H7 (cell line): ENCODE measurements at places on chromosomes 13 and 19.

- no peak for DNase-seq
These were observed 30.1 kb downstream of the RDH8 start for GRCh38 chr19:10043286-10043927.

DNA sequence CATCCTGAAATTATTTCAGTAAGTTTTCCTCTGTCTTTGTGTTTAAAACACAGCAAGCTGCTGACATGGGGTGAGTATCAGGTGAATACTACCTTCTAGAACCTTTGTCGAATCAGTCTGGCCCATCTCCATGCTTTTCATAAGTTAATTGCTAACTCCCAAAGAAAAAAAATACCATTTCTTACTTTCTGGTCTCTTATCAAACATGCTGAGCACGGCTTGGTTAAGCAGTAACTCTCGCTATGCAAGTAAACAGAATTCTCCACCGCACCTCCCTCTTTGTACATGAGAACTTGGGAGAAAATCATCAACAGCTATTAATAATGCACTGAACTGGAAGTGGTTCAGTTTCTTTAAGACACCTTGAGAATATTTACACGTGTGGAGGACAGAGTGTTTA, 88.6 kb downstream of the FGF9 start:
- DNase-seq, result no peak

DNA sequence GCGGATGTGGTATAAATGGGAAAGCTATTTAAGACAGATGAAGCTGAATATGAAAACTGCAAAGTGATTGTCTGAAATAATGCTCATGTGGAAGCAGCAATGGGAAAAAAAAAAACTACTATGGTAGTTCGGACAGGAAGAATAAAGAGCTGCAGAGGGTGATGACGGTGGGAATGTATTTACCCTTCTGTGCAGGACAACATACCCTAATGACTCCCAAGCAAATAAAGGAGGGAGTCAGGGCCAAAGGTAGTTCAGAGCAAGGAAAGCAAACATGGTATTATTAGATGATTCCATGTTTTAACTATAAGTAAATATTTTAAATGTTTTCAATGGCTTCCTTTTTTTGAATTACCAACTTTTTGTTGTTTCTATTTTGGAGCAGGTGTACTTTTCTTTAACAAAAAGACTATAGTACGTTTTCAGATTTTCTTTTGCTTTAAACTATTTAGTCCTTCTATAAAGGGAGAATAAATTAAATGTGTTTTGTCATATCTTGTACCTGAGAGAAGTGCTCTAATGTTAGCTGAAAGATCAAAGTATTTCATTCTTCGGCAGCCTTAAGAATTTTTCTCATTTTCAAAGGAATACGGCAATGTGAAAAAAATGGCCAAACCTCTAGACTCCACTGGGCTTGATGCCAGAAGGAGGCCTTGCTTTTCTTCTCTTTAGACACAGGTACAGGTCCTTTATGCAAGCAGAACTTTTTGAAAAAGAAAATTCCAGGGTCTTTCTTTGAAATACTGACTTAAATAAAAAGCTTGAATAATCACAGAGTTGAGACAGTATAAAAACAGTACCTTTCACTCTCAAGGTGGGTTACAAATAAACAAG, 67.8 kb upstream of the ZDHHC20 start:
- no peak for DNase-seq

DNA sequence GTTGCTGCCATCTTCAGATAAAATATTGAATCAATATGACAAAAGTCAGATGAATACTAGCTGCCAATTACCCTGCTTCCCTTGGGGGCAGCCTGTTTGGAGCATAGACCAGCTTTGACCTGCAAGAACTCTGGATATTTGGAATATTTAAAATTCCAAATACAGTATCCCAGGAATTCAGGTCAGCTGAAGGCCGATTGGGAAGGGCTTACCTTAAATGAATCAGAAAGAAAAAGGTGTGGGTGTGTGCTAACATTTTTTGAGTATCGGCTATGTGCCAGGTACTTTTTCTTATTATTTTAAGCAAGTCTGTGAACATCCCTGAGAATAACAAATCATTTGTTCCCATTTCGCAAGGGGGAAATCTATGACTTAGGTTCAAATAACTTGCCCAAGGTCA, 1.8 kb upstream of the RUBCNL start:
- no peak for DNase-seq

- no peak for DNase-seq
These were observed 80.5 kb downstream of the MBNL2 start for GRCh38 chr13:97302611-97303010.

GRCh38 chr19:28420811-28421550, 792.0 kb downstream of the UQCRFS1 start:
- no peak for DNase-seq

DNA sequence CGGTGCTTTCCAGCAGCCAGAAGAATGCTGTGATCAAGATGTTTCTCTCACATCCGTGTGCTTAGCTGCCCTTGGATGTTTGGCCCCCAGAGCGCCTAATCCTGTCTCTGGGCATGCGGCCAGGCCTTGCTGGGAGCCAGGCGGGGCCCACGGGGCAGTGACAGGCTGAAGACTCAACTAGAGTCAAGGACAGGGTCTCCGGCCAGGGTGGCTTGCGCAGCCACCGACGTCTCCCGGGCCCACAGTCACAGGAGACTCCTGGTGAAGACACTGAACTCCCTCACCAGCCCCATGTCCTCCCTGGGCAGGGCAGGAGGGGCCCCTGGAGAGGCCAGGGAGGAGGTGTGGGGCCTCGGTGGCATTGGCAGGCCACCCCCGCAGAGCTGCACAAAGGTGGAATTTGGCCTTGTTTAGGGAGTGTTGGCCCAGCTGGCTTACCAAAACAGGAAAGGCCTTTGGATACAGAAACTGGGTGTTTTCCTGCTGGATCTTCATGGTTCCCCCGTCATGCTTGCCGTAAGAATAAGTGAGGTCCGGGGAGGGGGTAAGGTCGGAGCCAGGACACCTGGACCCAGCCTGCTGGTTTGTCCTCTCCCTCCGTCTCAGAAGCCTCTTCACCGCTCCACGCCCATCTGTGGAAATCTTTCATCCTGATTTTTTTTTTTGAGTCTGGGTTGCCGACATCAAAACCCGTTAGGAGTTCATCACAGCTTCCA, 10.0 kb upstream of the NDUFS7 start:
- no peak for DNase-seq

GRCh38 chr13:34459856-34460255, 482.2 kb upstream of the NBEA start:
- DNase-seq, result no peak

GRCh38 chr13:93861818-93862217, 617.7 kb downstream of the DCT start:
- no peak for DNase-seq
